ENCODE measurements at places on chromosomes 3 and 15. TPM values are rescaled to one million over a fixed set of nuclear protein-coding genes. Genes with fewer than 3 reads are reported as not detected.
A peak's percentile ranks its signal among the peaks of the same experiment; 100 is the strongest.

OR5H6 gene
- total RNA-seq: not detected

- no peak for DNase-seq
Measured at GRCh38 chr15:50124631-50125030, 5.6 kb upstream of the ATP8B4 start.

GRCh38 chr3:179666030-179666429 is 13.2 kb downstream of the USP13 start:
- no peak for DNase-seq

ST8SIA2 gene
- 3.5 TPM for total RNA-seq

- no peak for DNase-seq
Measured at GRCh38 chr3:45583021-45583851, 11.3 kb upstream of the LIMD1 start.

GRCh38 chr3:38521391-38521987 is 25.3 kb downstream of the EXOG start:
- DNase-seq: no peak

DNA sequence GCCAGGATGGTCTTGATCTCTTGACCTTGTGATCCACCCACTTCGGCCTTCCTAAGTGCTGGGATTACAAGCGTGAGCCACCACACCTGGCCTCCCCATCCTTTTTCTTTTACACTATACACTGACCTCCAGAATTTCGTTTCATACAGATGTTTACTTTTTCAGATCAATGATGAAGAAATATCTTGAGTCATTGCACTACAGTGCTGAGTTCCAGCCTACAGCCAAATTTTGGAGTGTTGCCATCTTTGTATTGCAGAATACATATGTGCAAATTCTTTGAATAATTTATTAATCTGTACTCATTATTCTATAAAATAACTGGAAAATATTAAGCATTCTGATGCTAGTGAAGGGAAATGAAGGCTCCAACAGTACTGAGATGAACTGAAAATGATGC is 12.5 kb downstream of the ZPLD1 start:
- DNase-seq: no peak

DNA sequence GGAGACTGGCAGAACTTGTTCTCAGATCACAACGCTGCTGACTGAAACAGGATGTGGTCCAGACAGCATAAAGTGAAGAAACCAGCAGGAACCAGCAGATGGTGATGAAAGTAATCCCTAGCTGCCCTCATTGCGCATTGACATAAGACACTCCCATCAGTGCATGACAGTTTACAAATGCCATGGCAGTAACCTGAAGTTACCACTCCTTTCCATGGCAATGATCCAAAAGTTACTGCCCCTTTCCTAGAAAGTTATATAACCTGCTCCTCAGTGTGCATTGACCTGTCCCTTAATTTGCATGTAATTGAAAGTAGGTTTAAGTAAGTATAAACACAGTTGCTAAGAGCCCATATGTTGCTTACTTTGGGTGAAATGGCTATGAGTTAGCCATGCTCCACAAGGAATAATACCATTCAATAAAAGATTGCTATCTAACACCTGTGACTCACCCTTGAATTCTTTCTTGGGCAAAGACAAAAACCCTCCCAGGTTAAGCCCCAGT is 149.1 kb upstream of the CD96 start:
- no peak for DNase-seq

GRCh38 chr15:85661859-85662258 is 132.9 kb downstream of the KLHL25 start:
- no peak for DNase-seq

CCR1 gene
- not detected for total RNA-seq

DNA sequence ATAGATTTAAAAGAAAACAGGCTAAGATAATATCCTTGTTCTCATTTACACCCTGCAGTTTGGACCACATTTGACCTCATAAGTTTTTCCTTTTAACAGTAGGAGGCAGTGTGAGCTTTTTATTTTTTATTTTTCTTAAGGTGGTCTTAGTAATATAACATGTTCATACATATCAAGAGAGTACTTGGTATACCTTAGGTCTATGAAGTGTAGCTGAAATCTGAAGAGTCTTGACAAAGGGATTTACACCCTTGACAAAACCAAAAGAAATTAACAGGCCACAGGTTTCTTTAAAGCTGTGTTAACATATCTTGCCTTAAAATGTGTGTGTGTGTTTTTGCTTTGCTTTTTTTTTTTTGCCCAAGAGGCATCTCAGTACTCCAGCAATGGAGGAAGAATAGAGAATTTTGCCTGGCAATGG is 3.2 kb downstream of the RAP2B start:
- no peak for DNase-seq

DNA sequence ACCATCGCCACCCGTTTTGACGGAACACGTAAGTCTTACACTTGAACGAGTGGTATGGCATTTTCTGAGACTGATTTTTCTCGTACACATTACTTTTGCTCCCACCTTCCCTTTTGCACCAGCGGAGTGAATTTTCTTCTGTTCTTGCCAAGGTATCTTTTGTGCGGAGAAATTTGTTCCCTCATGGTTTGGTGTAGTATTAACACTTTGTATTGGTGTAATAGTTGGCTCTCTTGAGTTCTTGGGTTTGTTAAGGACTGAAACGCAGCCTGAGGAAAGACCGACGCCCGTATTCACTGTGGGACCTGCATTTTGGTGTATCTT is 420 bp downstream of the KCNH8 start:
- DNase-seq: no peak

GOLGA8T gene
- total RNA-seq: 0.94 TPM

DNA sequence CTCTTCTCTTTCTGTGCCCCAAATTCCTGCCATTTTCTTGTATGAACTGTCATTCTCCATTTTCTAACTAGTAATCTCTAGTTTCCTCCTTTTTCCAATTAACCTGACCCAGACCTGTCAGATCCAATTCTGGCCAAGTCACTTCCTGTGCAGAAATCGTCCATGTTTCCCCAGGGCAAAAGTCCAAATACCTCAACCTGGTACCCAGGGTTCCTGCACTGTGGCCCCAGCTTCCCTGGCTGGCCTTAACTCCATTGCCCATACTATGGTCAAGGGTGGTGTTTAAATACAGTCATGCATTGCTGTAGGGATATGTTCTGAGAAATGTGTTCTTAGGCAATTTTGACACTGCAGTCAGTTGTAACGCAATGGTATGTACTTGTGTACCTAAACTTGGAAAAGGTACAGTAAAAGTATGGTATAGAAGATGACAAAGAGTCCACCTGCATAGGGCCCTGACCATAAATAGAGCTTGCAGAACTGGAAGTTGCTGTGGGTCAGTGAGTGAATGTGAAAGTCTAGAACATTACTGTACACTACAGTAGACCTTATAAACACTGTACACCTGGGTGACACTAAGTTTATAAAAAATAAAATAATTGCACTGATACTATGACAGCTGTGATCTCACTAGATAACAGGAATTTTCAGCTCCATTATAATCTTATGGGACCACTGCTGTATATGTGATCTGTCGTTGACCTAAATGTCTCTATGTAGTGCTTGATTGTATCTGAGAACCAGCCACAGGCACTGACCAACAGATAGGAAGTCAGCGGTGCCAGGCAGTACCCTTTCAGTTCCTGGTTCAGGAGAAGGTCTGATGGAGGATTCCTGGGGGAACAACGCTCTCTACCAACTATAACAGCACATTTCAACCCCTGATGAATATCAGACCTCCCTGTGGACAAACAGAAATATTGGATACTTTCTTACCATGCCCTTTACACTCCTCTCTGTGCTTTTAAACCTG is 336.1 kb upstream of the PROK2 start:
- no peak for DNase-seq

SLC24A5 gene
- not detected for total RNA-seq

DNA sequence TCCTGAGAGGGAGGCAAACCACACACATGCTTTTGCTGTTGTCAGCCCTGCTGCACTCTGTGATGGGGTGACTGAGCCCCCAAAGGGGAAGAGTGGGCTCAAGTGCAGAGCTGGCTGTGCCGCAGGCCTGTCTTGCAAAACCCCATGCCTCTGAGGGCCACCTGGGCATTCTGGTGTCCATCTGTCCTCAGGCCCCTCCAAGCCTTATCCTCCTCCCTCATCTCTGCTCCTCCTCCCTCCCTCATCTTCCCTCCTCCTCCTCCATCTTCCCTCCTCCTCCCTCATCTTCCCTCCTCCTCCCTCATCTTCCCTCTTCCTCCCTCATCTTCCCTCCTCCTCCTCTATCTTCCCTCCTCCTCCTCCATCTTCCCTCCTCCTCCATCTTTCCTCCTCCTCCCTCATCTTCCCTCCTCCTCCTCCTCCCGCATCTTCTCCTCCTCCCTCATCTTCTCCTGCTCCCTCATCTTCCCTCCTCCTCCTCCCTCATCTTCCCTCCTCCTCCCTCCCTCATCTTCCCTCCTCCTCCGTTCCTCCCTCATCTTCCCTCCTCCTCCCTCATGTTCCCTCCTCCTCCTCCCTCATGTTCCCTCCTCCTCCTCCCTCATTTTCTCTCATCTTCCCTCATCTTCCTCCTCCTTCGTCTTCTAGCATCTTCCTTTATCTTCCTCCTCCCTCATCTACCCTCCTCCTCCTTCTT is 40.6 kb downstream of the CHDH start:
- peak; percentile 60 for DNase-seq

- DNase-seq: no peak
Measured at GRCh38 chr3:133868758-133869475, 26.8 kb downstream of the RAB6B start.

- DNase-seq: no peak
Measured at GRCh38 chr3:154244644-154245043, 79.6 kb downstream of the DHX36 start.

CCDC39 gene
- total RNA-seq: not detected

GRCh38 chr3:174533286-174533685 is 325.8 kb upstream of the NAALADL2 start:
- DNase-seq: no peak

DYNLT2B gene
- 19.5 TPM for total RNA-seq

DUOX1 gene
- total RNA-seq: not detected

DNA sequence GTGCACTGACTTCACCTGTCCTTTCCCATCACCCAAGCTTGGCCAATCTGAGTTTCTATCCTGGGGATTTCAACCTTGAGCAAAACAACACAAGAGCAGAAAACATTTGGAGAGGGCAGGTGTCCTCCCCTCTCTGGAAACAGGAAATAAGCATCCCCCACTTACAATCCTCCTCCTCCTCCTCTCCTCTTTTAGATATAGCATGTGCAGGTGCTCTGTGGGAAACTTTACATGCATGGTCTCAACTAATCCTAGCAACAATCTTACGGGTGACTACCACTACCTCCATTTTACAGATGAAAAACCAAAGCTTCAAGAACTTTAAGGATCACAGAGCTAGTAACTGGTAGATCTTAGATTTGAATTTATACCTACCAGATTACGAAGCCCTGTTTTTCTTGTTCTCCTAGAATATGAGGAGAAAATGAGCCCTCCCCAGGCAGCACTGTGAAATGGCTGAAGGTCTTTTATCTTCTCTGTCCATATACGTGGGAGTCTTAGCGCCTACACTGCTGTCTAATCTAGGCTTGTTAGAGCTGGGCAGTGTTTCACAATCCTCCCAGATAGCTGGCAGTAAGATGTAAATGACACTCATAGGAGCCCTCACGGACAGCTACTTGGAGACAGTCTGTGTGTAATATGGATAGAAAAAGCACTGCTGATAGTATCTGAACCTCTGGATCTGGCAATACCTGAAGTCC is 301.2 kb upstream of the PROK2 start:
- no peak for DNase-seq
